Mammary epithelial cell (primary cell): ENCODE measurements at places on chromosomes 7 and 10. TPM values are rescaled to one million over a fixed set of nuclear protein-coding genes. Genes with fewer than 3 reads are reported as not detected.

The ZKSCAN1 gene
- 42.7 TPM for total RNA-seq

The FOXP2 gene
- not detected in 2 replicates for total RNA-seq

The LRRC61 gene
- total RNA-seq = 18.0 TPM

The OR2A7 gene
- 4.4 and 5.1 TPM in 2 replicates for total RNA-seq

The ANK3 gene
- total RNA-seq = 23.7 TPM

The OR6B1 gene
- total RNA-seq = not detected in 2 replicates

The RBM48 gene
- total RNA-seq = 9.1 and 9.8 TPM in 2 replicates

The SPDYE8 gene
- not detected in 2 replicates for total RNA-seq
